Fibroblast of the aortic adventitia (primary cell): ENCODE measurements at places on chromosomes 1 and 21. TPM values are rescaled to one million over a fixed set of nuclear protein-coding genes. Genes with fewer than 3 reads are reported as not detected.
A peak's percentile ranks its signal among the peaks of the same experiment; 100 is the strongest.

DNA sequence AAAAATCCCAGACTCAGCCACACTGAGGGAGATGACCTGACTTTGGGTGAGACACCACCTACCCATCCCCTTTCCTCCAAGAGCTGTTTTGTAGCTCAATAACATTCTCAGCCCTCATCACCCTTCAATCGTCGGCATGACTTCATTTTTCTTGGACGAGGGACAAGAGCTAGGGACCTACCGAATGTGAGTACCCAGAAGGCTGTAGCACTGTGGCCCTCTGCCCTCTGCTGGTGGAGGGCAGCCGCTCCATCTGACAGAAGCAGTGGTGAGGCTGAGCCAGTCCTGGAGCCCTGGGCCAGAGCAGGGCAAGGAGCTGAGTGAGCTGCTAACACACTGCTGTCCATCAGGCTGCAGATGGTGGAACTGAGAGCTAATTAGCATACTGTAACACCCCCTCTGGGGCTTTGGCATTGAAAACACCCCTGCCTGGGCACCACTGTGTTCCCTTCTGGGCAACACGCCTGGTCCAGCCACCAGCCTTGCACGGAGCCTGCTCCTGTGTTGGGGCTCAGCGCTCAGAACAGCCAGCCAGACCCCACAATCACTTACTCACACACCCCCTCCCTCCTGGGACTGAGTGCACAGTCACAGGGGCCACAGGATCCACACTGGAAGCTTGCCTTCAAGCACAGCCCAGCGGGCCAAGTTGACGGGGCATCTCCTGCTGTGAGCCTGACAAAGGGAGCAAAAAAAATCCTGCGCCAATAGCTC is 18.3 kb upstream of the ALPL start:
- peak; percentile 80 for DNase-seq

DNA sequence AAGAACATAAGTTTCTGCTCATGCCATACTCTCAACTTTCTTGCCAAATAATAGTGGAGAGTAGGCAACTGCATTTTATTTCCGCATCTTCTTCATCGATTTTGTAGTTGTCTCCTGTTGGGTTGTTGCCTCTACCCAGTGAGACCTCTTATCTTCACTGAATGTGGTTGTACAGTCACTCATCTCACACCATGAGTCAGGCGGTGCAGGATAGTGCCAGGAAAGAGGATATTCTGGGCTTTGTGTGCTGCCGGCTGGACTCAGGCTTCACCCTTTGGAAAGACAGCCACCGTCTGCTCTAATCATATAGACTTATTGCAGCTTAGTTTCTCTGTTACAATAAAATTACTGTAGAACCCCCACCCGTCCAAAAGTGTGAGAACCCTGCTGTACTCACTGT is 154.3 kb upstream of the USP24 start:
- DNase-seq, result peak; percentile 73

- no peak for DNase-seq
Measured at GRCh38 chr1:2432441-2432844, 20.1 kb upstream of the PEX10 start.

- peak; percentile 9 for DNase-seq
Measured at GRCh38 chr1:234827181-234827580, 217.2 kb upstream of the IRF2BP2 start.

Gene TMCC2
- 2.5 and 7.0 TPM in 2 replicates for total RNA-seq

DNA sequence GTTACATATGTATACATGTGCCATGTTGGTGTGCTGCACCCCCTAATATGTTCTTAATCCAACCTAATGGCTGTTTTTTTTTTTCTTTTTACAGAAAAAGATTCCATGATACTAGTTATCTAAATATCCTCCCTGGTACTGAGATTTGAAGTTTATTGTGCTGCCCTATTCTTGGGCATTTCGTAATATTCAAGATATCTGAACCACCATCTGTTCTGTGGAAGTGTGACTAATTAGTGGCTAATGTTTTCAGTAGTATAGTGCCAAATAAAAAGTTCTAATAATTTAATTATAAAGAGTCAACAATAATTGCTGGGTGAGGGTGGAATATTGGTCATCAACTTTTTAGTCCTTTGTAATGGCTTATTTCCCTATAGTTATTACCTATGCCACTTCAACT is 217.5 kb downstream of the GABPA start:
- no peak for DNase-seq

Gene TSPAN1
- total RNA-seq, result 0.81 TPM in 1 of 2 replicates, not detected in the other

Gene TLR5
- total RNA-seq, result 0.36 TPM in 1 of 2 replicates, not detected in the other

Gene NEK2
- total RNA-seq, result 12.4 TPM in 1 of 2 replicates, not detected in the other
